ENCODE measurements at places on chromosomes 11 and 22.

- DNase-seq = no peak
These were observed 35.0 kb downstream of the DNAJC24 start for GRCh38 chr11:31404614-31405013.

- no peak for DNase-seq
These were observed 785 bp downstream of the CLPB start for GRCh38 chr11:72433455-72434036.

- DNase-seq = no peak
These were observed 197.1 kb upstream of the ARHGAP20 start for GRCh38 chr11:110909336-110909735.

DNA sequence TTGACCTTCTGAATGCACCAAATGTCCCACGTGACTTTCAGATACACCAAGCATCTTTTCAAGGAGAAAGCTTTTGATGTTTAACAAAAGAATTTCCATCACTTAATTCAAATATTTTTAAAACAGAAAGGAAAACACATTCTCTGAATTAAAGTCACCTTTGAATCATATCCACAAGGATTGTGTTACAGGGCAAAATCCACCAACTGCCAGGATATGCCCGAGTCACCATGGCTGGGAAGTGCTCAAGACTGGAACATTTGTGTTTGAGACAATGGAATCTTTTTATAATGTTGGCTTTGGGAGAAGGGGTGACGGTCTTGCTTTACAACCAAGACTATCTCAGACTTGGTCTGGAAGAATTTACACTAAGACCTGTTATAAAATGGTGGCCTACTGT is 40.8 kb downstream of the BID start:
- DNase-seq = no peak

- peak; percentile 83 for DNase-seq
These were observed 113.6 kb downstream of the MICAL3 start for GRCh38 chr22:17910561-17911311.

DNA sequence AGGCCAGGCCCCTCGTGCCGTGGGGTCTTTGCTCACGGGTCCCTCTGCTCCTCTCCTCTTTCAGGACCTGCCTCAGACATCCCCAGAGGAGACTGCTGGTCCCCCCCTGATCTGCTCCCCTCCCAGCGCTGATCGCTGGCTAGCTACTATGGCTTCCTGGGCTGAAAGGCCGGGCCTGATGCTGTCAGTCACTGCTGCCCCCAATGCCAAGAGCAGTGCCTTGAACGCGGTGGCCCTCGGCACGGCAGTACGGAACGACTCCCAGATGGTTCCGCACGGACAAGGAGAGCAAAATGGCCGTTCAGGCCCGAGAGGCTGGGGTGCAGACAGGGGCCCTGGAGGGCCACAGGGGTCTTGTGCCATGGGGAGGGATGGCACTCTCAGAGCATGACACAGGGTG is 21.5 kb downstream of the SULT4A1 start:
- no peak for DNase-seq

GRCh38 chr22:19942157-19943081 is 801 bp upstream of the TXNRD2 start:
- DNase-seq = peak; percentile 56

- no peak for DNase-seq
These were observed 39.7 kb upstream of the ACCSL start for GRCh38 chr11:44008088-44008501.

DNA sequence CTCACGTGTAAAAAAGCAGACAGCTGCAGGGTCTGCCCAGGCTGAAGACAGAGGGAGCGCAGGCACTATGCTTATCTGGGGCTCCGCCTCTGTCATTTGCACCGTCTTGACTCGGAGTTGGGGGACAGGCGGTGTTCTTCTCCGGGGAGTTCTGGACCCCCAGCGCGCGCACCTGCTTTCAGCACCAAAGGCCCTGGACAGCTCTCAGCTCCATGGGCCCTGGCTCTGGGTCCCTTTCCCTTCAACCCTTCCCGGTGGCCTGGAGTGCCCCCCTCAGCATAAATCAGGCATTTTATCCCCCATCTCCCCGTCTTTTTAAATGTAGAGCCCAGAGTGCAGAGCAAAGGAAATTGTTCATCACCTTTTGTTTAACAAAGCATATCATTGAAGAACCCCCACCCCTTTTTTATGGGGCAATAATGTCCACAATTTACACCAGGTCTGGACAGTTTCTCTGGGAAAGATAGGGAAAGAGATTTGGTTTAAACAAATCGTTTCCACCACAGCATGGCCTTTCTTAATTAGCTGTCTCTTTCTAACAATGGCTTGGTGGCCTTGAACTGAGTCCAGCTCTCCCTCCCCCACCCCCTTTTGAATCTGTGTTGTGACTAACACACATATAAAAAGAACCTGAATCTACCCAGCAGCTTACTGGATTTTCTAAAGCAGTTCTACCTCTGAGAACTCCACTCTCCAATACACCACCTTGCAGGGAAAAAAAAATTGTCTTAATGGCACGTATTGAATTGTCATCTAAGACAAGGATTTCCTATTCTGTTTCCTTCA is 1.7 kb downstream of the SEZ6L start:
- DNase-seq = no peak

DNA sequence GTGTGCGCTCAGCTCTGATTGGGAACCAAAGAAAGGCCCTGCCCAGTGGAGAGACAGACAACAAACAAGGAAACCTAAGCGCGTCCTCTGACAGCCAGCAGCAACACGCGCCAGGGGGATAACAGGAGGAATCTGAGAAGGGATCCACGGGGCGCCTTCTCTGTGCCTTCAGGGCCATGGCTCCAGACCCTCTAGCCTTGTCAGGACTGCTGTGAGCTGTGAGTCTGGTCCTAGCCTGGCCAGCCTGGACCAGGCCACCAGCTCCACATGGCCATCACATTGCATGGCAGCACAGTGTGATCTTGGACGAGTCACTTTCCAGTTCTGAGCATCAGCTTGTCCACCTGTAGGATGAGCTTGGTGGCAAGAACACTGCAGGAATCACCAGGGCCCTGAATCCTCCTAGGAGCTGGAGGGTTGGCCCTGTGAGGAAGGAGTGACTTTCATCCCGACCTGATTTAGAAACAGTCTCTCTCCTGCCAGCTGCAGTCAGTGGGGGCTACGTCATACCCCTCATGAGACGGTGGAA is 11.8 kb upstream of the MGAT3 start:
- DNase-seq = no peak
